ENCODE measurements at places on chromosomes 2 and 18.

GRCh38 chr2:223950448-223951347, 5.6 kb upstream of the WDFY1 start:
- no peak for DNase-seq

GRCh38 chr2:68889500-68889899, 18.3 kb upstream of the BMP10 start:
- DNase-seq: no peak

- no peak for DNase-seq
These were observed 862.9 kb upstream of the ACVR2A start for GRCh38 chr2:146981921-146982320.

DNA sequence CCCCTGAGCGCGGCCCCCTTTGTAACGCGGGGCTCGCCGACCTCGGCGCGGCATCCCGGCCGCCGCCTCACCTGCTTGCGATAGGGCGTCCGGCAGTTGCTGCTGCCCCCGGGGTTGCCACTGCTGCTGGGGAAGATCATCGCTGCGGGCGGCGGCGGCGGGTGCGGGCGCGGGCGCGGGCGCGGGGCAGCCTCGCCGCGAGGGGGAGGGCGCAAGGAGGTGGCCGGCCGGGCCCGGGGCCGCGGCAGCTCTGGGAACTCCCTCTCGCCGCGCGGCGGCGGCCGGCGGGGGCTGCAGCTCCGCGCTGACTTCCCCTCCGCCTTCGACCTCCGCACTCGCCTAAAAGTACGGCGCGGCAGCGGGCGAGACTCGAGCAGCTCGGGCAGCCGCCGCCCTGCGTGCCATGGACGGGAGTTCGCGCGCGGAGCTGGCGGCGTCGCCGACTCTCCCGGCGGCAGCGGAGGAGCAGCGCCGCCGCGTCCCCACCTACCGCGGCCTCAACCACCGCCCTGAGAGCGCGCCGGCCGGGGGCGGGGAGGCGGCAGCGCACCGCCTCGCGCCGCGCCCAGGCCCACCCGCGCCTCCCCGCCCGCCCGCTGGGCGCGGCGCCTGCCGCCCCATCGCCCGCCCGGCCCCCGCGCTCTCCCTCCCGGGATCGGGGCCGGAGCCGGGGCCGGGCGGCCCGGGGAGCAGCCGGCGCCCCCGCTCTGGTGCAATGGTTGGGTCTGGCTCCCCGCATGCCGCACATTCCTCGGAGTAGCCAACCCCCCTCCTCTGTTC, 86.0 kb downstream of the RBMS1 start:
- peak; percentile 42 for DNase-seq

GRCh38 chr2:45257820-45258219, 248.6 kb upstream of the SIX2 start:
- DNase-seq: no peak

DNA sequence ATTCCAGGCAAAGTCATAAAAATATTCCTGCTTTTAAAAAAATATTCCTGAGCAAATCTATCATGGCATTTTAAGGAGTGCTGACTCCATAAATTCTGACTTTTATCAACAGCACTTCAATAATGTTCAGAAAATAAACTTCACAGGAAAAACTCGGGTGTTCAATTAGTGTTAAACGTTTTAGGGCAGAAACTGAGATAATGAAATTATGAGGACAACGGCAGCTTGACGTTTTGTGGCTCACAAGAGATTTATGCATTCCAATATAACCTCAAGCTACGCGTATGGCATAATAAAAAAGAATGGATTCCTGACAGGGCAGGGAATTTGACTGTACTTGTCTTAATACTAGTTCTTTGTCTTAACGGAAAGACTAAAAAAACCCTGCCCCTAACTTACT, 133.2 kb downstream of the ICOS start:
- no peak for DNase-seq

GRCh38 chr2:158723181-158723838, 71.8 kb upstream of the DAPL1 start:
- no peak for DNase-seq

GRCh38 chr18:39692367-39693015, 2126.9 kb upstream of the CELF4 start:
- DNase-seq: no peak

DNA sequence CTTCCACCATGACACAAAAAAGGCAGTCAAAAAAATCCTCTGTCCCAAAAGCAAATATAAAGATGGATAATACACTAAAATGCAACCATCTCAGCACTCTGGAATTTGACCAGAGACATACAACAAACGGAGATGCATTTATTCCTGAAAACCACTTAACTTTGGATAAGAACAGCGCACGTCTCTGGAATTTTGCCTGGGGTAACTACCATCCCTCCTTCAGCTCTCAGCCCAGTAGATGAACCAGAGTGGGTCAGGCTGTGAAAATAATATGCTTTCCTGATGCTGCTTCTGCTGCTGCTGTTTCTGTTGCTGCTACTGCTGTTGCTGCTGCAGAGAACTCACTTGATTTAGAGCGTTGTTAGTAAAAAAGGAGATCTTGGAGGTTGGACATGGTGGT, 133.8 kb upstream of the ACVR2A start:
- no peak for DNase-seq

GRCh38 chr2:157363612-157364101, 38.0 kb upstream of the ERMN start:
- no peak for DNase-seq

DNA sequence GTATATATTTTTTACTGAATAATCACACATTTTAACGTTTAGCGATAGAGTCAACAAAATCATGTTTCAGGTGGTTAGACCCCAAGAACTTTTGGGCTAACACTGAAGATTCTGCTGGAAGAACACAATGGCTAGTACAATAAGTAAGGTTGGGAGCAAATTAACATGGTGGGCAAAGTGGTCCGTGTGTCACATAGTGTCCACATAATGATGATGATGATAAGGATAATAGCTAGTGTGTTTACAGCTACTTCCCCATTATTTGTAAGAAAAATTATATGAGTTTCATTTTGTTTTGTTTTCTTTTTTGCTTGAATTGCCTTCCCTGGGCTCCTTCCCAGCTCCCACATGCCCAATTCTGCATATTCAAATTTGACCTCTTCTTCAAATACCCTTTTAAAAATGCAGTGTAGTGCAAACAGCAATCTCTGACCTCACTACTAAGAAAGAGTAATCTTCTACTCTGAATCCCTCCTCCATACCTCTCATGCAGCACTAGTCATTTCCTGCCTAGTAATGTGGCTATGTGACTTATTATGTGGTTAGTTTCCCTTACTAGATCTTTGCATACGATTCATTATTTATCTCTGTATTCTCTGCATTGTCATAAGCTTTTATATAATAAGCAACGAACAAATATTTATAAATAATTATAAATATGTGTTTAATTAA, 16.9 kb upstream of the VPS54 start:
- DNase-seq: no peak

- no peak for DNase-seq
These were observed 153.9 kb downstream of the RNF144A start for GRCh38 chr2:7071154-7071553.

DNA sequence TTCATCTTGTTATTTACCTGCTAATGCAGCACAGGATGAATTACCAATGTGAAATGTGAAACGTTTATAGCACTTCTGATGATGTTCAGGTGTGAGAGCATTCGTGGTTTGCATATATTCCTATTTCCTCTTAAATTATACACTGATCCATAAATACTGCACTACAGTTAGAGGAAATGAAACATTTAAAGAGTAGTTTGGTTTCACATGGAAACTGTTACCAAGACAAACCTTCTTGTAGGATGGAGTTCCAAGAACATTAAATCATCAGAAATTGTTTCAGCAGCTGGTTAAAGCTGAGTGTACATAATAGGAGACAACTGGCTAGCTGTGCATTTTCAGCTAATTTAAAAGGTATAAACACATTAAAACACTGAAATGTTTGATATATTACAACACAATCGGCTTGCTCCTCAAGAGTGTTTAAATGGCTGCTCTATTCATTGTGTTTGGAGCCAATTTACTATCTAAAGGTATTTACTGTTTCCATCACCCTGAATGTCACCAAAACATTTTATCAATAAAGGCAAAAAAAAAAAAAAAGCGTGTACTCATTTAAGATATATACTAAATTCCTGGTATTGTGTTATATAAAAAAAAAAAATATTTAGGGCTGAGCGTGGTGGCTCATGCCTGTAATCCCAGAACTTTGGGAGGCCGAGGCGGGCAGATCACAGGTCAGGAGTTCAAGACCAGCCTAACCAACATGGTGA, 100.6 kb downstream of the DYM start:
- no peak for DNase-seq

DNA sequence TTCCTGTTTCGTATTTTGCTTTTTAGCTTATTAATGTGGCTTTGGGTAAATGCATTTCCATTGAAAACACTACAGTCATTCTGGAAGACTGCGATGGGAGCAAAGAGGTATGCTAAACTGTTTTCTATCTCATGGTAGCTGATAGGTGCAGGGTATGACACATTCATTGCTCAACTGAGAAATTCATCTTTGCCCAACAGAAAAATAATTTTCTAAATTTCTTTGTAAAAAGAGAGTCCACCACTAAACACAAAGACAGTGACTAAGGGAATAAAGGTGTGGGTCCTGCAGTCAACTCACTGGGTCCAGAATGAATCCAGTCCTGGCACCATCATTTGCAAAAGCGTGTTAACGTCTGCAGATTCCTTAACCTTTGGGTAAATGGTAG, 19.9 kb downstream of the ERMN start:
- no peak for DNase-seq

- no peak for DNase-seq
These were observed 417.9 kb downstream of the HRH4 start for GRCh38 chr18:24878289-24878688.

DNA sequence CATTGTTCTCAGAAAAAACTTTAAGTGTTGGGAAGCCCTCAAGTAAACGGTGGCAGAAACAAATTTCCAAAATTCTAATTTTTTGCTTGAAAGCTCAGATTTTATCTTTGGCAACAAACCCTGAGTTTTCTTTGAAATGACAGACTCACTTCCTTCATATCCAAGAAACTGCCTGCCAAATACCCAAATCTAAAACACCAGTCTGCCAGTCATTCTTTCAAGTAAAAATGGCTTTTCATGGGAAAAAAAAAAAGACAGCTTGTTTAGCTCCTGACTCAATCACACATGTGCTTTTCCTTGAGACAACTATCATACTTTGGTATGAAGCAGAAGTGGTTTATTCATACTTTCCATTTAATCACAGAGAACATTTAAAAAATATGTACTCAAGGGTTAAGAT, 40.6 kb upstream of the CSRNP3 start:
- no peak for DNase-seq

DNA sequence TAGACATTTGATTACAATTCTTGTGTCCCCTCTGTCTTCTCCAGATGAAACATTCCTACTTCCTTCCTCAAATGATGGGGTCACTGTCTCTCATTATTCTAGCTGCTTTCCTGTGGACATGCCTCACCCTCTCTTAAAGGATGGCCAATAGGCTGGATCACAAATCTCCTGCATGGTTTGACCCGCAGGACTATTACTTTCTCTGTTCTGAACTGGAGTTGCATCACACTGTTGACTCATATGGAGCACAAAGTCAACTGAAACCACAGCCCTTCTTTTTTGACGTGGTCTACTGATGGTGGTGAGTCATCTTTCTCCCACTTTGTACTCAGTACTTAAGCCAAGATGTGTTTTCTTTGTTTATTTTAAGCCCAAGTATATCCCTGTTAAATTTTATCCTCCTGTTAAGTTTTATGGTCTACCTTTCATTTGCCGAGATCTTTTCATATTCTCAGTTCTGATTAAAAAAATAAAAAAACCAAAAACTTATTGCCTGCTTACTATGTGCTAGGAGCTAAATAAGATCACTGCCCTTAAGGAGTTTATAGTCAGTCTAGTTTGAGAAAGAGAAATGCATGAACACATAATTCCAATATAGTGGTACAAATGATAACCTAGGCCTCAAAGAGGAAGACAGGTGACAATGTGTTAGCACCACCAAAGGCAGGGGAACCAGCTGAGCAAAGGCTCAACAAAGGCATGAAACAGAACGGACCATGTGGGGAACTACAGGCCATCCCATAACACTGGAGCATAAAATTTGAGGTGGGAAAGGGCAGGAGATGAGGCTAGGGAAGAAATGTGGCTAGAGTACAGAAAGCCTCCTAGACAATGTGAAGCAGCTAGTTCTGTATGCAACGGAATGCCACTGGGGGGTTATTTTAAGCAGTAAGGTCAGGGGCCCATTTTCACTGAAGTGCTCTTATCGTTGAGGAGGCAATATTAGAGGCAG, 67.6 kb upstream of the ZFP36L2 start:
- no peak for DNase-seq

DNA sequence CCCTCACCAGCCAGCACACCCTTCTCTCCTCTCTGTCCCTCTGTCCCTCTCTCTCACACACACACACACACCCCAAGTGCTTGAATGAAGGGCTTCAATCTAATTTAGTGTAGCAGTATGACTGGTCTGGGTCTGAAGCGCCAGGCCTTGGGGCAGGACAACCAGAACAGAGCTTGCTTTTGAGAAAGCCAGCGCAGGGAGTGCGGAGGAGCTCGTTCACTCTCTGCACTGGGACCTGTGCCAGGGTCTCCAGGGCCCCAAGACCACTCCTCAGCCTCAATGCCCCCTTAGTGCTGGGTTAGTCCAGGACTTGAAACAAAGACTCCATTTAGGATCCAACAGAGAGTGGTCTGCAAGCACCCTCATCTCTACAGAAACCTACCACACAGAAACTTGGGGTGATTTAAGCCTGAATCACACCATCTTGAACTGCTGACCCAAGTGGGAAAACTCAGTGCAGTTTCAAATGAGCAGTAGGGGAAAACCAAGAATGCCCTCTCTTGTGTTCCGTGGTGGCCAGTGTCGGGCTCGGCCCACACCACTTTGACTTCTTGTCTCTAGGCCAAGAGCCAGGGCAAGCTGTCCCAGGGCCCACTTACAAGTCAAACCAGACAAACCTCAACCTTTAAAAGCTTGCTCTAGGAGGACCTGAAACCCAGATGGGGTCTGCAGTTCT, 66.6 kb upstream of the WIPF1 start:
- DNase-seq: no peak

DNA sequence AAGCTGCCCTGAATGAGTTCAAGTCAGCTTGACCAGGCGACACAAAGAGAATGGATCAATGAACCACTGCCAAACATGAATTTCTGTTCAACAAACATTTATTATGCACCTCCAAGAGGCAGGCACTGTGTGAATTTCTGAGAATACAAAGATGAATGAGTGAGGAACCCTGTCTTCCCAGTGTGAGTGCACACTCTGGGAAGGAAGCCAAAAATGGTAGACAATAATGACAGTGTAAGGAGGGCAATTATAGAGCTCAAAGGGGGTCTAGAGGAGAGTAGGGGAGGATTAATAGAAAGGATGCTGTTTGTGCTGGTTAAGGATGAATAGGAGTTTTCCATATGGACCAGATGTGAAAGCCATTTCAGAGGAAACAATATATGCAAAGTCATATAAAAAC, 213.4 kb downstream of the DCC start:
- DNase-seq: no peak

DNA sequence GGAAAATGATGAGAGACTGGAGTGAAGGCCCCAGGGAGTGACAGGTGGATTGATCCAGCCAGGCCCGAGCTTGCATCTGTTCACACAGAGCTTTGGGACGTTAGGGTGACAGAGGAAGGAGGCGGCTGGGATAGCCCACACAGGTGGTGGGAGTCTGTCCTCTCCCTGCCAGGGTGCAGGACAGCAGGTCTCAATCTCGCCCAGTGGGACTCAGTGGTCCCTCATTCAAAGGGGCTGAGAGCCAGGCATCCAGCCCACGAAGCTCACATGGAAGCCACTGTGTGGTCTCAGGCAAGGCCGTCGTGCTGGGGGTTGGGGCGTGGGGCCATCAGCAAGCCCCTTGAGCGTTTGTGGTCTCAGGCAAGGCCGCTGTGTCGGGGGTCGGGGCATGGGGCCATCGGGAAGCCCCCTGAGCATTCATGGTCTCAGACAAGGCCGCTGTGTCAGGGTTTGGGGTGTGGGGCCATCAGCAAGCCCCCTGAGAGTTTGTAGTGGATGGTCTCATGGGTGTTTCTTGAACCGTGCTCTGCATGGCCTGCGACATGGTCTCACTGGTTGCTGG, 8.3 kb downstream of the KCNG2 start:
- DNase-seq: no peak

Data from activated CD8-positive, alpha-beta memory T cell treated with anti-CD3 and anti-CD28 coated beads for 1 hour (primary cell).